NCI-H526 treated with DMSO at 0.1 percent for 48 hours (cell line): ENCODE measurements at places on chromosomes 5 and 9.

- no peak for DNase-seq
These were observed 82.1 kb downstream of the GRIA1 start for GRCh38 chr5:153572411-153573145.

GRCh38 chr5:118243613-118244012 is 744.7 kb downstream of the DTWD2 start:
- no peak for DNase-seq

GRCh38 chr5:133273661-133274596 is 222.1 kb downstream of the HSPA4 start:
- DNase-seq, result no peak

DNA sequence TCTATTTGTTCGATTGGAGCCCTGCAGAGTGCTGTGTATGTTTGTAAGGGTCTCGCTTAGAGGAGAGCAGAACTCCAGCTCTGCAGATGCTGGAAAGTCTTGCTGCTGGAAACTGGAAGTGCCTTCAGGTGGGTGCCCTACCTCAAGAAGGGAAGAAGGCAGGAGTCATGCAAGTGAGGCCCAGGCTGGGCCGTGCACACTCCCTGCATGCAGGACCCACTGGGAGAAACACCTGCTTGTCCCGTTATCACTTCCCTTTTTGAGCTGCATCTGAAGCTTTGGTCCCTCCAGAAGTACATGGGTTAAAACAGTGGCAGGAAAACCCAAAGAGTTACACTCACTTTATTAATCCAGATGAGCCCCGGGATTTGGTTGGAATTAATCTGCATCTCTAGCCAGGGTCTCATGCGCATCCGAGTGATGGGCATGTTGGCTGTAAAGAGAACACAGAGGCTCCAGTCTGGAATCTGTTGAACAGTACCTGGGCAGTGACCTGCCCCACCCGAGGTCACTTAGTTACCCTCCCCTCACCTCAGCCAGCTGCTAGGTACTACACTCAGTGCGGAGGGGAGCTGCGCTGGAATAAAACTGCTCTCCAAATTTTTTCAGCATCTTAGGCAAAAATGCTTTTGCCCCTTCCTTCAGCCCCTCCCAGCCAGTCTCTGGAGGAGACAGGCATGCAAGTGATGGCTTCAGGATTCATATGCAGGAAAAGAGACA is 1.4 kb downstream of the IRF1 start:
- no peak for DNase-seq

GRCh38 chr5:168681556-168682183 is 102.5 kb upstream of the PANK3 start:
- no peak for DNase-seq

GRCh38 chr5:29079771-29080170 is 2041.4 kb upstream of the CDH9 start:
- DNase-seq, result no peak

- DNase-seq, result no peak
These were observed 33.5 kb downstream of the SHC3 start for GRCh38 chr9:89145097-89145496.

- no peak for DNase-seq
These were observed 33.2 kb downstream of the TTLL11 start for GRCh38 chr9:122059955-122060324.

DNA sequence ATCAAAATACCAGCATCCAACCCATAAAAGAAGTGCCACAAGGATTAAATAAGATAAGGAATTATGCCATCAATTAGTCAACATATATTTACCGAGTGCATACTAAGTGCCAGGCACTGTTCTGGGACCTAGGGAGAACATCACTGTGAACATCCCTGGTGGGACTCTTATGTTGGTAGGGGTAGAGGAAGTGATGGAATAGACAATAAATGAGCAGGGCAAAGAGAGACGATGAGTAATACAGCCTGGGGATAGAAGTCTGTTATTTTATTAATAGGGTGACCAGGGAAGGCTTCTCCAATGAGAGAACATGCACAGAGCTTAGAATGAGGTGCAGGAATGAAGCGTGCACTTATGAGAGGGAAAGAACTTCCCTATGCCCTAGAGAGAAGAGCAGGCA is 47.4 kb upstream of the VLDLR start:
- DNase-seq, result no peak

GRCh38 chr5:79535477-79536192 is 21.7 kb upstream of the HOMER1 start:
- no peak for DNase-seq

DNA sequence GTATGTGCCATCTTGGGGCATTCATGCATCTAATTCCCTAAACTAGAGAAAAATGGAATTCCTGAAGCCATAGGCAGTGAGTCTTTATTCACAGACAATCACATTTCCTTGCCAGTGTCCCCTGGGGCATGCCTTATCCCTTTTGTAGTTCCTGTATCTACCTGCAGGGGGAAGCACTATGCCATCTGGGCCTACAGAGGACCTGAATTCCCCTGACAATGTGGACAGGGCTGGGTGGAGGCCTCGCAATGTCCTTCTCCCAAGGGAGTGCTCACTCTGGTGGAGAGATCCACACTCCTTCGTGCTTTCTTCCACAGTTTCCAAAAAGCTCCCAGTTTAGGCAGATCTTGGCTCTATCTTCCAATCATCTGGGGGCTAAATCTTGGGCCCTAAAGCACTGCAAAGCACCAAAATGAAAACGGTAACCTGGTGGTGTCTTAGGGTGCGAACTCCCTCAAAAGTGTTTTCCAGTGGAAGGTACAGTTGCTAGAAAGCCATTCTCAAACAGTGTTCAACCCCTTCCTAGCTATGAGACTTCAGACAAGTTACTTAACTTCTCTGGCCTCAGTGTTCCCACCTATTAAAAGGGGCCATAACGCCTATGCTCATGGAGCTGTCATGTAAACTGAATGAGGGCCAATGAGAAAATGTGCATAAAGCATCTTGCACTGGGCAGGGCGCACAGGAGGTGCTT is 17.5 kb downstream of the WHRN start:
- peak; percentile 6 for DNase-seq

DNA sequence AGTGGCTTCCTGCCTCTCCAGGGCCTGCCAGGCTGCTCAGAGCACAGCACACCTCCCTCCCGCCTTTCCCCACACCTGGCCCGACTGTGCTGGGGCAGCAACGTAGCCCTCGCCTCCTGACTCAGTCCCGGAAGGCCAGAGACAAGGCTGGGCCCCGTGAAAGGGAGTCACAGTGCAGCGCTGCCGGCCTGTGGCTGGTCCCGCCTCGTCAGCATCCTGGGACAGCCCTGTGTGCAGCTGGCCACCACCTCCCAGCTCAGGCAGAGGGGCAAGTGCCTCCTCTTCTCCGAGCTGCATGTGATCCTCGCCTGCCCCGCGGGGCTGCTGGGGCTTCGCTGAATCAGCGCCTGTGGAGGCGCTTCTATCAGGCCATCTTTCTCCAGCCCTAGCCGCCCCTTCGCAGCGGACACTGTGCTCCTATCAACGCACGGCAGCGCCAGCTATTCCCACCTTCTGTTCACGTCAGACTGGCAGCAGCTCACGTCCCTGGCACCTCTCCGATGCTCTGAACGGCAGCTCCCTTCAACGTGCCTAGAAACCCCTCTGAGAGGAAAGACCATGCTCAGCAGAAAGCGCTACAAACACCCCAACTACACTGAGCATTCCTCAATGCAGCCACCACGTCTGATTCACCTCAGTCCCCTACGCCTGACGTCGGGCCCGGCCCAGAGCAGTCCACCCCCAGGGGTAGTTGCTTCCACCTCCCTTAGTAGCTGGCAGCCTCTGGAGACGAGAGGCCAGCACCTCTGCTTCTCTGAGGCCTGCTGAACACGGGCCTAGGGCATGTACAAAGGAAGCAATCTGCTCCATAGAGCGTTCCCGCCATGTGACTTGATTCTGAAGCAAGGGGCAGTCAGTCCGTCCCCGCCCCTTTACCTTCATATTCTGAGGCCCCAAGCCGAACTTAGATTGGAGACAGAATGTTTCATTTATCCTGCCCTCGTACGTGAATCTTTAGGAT is 78.8 kb downstream of the GPR21 start:
- no peak for DNase-seq

DNA sequence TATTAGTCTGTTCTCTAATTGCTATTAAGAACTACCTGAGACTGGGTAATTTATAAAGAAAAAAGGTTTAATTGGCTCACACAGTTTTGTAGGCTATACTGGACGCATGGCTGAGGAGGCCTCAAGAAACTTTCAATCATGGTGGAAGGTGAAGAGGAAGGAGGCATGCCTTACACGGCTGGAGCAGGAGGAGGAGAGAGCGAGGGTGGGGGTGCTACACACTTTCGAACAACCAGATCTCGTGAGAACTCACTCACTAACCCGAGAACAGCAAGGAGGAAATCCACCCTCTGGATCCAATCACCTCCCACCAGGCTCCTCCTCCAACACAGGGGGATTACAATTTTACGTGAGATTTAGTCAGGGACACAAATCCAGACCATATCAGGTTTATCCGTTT is 90.0 kb downstream of the RMI1 start:
- DNase-seq, result no peak

DNA sequence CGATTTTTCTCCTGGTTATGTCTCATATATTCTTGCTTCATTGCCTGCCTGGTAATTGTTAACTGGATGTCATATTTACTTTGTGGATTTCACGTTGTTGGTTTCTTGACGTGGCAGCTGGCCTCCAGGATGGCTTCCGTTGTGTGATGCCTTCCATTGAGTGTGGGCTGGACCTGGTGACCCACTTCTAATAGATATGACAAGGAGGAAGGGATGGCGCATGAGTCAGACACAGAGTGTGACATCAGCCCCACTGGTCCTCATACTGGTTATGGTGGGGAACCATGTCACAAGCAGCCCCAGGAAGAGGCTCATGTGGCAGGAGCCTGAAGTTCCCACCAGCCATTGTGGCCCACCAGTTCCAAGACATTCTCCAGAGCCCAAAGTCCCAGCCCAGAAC is 6.4 kb upstream of the PAEP start:
- DNase-seq, result no peak

- no peak for DNase-seq
These were observed 141.5 kb upstream of the FER start for GRCh38 chr5:108606185-108606584.

GRCh38 chr9:107034831-107035230 is 171.9 kb downstream of the ZNF462 start:
- no peak for DNase-seq

- DNase-seq, result no peak
These were observed 46.3 kb upstream of the TNFSF15 start for GRCh38 chr9:114852050-114852594.
